Hindlimb muscle (tissue), 1 donor: ENCODE measurements at places on chromosomes 11 and 22.
A peak's percentile ranks its signal among the peaks of the same experiment; 100 is the strongest.

- DNase-seq, result no peak
These were observed 1072.6 kb downstream of the OPCML start for GRCh38 chr11:132459736-132460135.

GRCh38 chr11:23021287-23021863 lies 161.1 kb upstream of the CCDC179 start:
- DNase-seq, result no peak

- no peak for DNase-seq
These were observed 1.1 kb downstream of the GNAZ start for GRCh38 chr22:23071230-23072076.

GRCh38 chr22:36432592-36433317 lies 45.0 kb upstream of the MYH9 start:
- DNase-seq, result no peak

DNA sequence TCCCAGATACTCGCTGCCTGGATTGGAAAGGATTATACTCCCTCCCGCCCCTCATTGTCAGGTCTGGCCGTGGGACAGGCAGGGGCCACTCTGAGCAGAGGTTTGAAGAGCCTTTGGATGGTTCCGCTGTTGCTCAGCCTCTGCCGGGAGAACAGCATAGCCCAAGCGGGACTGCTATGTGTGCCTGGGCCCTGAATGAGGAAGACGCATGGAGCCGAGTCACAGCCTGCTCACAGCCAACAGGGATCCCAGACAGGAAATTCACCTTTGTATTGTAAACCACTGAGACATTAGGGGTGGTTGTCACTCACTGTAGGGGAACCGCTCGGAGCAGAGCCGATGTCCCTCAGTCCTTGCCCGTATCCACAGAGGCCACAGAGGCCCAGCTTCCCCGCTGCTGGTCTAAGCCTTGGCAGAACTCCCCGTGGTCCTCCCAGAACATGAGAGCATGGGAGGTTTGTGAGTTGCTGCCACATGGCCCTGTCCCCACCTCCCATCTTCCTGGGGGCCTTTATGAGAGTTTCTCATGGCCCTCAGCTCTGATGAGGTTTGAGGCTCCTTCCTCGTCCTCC lies 10.7 kb upstream of the FAM118A start:
- DNase-seq, result no peak

DNA sequence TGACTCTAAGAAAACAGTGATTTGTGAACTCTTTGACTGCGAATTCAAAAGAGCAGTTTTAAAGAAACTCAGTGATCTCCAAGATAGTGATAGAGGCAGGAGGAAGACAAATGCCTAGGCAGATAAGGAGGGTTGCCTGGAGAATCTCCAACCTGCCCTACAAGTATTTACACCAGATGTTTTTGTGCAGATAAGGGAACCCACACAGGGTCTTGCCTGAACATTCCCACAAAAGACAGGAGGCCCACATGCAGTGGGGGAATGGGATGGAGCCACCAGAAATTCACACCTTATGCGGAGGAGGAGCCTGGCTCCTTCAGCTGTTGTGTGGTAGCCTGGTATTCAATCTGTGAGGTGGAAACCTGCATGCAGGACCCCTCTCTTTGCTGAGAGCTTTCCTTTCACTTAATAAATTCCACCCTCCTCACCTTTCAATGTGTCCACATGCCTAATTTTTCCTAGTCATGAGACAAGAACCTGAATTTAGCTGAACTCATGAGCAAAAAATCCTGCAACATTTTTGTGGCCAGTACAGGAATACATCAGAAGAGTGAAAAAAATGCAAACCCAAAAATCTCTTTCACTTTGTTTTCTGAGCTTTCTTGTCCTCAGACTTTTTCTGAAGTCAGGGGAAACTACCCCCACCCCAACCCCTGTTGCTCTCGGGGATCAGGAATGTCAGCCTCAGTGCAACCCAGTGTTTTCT lies 8.1 kb upstream of the GLYAT start:
- no peak for DNase-seq

GRCh38 chr11:122833846-122834464 lies 4.3 kb upstream of the CRTAM start:
- DNase-seq, result no peak

DNA sequence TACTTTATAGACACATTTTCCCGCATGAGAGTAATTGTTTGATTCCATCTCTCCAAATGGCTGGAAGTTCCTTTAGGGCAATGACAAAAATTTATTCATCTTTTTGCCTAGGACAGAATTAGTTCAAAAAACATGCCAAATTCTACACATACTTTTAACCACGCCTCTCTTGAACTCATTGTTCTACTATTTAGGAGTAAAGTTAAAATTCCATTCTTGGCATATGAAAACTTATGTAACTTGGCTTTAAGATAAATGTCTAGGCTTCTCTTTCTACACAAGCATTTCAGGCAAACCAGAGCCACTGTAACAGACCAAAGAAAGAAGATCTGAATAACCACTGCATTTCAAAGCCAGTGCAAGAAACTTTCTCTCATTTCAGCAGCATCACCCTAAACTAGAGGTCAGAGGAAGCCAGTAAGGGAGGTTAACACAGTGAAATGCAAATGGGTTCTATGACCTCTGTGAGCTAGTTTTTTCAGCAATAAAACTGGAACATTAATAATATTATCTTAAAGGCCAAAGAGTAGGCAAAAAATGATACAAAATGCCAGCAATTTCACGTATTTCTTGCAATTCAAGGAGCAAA lies 73.0 kb downstream of the RSF1 start:
- no peak for DNase-seq

- DNase-seq, result no peak
These were observed 39.2 kb downstream of the KDM2A start for GRCh38 chr11:67158221-67158620.

- peak; percentile 64 for DNase-seq
These were observed 19.6 kb upstream of the PISD start for GRCh38 chr22:31681349-31682345.

- DNase-seq, result peak; percentile 47
These were observed 492 bp downstream of the JHY start for GRCh38 chr11:122882857-122883645.

DNA sequence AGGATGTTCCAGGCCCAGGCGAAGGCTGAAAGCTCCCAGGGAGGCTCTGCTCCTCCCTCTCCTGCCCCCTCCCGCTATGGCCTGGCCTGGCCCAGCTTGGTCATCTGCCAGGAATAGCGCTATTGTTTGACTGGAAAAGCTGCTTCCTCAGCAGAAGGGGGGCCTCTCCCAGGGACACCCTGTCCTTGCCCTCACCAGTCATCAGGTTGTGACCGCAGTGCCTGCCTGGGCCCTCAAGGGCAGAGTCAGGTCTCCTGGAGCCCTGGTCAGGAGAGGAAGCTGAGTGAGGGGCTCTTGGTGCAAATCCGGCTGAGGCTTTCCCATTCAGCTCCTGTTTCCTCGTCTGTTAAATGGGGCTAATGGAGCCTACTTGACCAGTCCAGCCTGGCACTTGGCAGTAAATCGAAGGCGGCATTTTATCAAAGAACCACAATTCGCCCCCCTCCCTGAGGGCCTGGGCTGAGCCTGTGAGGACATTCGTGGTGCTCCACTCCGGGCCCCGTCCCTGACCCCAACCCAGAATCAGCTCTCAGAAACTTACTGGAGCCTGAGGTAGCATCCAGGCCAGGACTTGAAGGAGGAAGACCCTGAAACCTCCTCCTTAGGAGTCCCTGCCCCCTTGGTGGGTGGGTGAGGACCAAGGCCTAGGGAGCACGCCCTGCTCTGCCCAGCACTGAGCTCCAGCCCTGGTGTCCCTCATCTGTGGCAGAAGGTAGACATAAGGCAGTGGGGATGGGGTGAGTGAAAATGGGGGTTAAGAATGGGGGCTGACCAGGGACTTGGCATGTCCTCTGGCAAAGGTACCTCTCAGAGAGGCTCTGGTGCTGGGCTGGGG lies 2.0 kb upstream of the CASTOR1 start:
- no peak for DNase-seq

- peak; percentile 36 for DNase-seq
These were observed 437.4 kb downstream of the JRKL start for GRCh38 chr11:96827164-96827563.

DNA sequence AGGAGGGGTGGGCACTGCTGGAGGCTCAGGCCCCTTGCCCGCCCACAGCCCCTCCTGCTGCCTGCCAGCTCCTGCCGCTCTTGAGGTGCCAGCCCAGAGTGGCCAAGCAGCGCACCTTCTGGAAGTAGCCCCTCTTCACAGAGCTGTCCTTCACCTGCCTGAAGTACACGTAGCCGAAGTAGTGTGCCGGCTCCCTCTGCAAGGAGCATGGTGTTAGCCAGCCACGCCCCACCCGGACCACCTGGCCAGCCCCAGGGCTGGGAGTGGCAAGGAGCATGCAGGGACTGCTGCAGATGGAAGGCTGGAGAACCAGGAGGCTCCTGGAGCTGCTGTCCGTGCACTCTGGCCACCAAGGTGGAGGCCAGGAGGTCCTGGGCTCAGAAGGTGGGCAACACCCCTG lies 9.6 kb downstream of the DENND6B start:
- DNase-seq, result no peak

GRCh38 chr22:28989484-28989883 lies 72.1 kb downstream of the C22orf31 start:
- DNase-seq, result no peak

- no peak for DNase-seq
These were observed 38.6 kb downstream of the TRMU start for GRCh38 chr22:46373921-46374662.

- DNase-seq, result no peak
These were observed 37.4 kb downstream of the SMC1B start for GRCh38 chr22:45376009-45376408.

- DNase-seq, result no peak
These were observed 520.8 kb upstream of the KIRREL3 start for GRCh38 chr11:127521413-127521812.

DNA sequence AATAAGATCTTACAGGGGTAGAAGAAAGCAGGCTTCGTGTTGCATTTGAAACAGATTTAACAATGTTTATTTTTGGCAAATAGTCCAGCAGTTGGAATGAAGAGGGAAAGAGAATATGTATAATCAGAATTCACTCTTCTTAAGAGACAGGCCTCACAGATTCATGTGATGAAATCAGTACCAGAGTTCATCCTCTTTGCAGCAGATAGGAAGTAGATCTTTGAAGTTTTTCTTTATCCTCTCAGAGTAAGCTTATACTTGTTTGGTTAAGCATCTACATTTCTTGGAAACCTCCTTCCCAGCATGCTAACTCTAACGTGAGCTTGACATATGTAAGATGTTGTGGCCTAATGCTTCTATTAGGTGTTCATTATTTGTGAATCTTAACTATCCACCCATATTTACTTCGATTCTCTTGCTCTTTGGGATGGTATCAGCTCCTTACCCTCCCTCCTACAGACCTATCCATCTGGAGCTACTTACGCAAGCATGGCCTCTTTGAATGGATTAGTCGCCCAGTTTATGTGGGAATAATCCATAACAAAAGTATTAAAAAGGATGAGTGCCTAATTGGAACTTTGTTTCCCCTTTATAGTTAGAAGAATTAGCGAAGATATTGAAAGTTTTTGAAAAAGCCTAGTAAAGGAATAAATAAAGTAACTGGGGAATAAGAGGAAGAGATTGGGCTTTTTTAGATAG lies 80.1 kb downstream of the PRMT3 start:
- DNase-seq, result no peak

GRCh38 chr11:1834062-1834610 lies 654 bp upstream of the SYT8 start:
- DNase-seq, result no peak

DNA sequence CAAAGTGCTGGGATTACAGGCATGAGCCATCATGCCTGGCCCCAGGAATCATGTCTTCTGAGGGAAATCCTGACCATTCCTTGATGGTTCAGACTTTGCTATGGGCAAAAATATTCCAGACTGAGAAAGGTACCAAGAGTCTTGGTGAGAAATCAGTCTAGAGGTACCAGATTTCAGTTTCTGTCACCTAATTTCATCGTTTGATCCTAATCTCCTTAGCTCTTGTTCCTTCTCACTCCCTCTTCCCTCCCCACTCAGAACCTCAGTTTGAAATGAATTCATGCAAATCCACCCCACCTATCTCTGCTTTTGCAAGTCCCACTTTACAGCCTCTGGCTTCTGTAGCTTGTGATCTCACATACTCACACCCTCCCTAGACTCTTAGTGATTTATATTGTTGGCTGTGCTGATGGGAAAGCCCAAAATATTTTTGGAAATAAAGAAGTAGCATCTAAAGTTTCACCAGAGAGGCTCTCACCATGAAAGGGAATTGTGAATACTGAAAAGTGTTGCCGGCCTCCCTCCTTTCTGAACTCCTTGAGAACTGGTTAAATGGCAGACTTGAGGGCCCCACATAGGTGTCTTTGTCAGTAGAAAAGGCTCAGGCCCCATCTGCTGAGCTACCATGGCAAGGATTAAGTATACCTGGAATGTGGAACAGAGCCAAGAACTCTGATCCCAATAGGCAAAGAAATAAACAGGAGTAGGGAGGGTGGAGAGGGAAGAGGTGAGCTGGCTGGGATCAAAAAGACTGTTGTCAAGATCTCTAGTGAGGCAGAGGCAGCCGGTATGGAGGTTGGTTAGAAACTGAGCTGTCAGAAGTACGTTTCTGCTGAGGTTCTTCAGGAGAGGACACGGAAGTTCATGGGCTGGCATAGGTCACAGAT lies 190.5 kb upstream of the MTMR2 start:
- DNase-seq, result no peak

DNA sequence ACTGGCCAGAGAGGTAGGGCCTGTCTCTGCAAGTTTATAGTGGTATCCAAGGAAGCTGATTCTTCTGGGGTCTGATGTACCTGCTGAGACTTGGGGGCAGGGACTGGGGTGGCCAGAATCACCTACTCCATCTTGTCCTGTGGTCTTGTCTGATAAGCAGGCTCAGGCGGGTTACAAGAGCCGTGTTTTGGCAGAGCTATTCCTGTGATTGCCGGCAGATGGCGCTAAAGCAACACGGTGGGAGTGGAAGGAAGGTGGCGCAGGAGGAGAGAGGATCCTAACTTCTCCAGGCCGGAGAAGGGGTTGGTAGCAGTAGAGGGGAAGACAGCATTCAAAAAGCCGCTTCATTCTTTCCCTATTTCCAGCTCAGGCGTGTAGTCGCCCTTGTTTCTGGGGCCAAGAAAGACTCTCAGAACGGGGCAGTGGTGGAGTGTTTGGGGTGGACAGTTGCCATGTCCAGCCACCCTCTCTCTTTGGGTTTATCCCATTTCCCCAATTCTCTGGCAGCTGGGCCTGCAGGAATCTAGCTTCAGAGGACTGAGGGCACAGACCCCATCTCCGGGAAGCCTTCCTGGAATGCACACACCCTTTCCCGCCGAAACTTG lies 15.1 kb downstream of the CHRM1 start:
- DNase-seq, result peak; percentile 83

- DNase-seq, result no peak
These were observed 148.9 kb downstream of the NECTIN1 start for GRCh38 chr11:119580081-119580480.

- DNase-seq, result no peak
These were observed 122.4 kb downstream of the FEZ1 start for GRCh38 chr11:125373426-125374391.

- DNase-seq, result no peak
These were observed 48.3 kb downstream of the QSER1 start for GRCh38 chr11:32940865-32941264.

- no peak for DNase-seq
These were observed 55.8 kb downstream of the CD6 start for GRCh38 chr11:61027141-61027840.

GRCh38 chr11:133533205-133533604 lies 904 bp upstream of the OPCML start:
- no peak for DNase-seq

GRCh38 chr22:48076008-48076407 lies 1313.6 kb downstream of the TBC1D22A start:
- DNase-seq, result no peak
